ENCODE measurements at places on chromosomes 12 and 14.

- DNase-seq = no peak
Observed at GRCh38 chr14:54606631-54607133, 39.8 kb downstream of the SAMD4A start.

DNA sequence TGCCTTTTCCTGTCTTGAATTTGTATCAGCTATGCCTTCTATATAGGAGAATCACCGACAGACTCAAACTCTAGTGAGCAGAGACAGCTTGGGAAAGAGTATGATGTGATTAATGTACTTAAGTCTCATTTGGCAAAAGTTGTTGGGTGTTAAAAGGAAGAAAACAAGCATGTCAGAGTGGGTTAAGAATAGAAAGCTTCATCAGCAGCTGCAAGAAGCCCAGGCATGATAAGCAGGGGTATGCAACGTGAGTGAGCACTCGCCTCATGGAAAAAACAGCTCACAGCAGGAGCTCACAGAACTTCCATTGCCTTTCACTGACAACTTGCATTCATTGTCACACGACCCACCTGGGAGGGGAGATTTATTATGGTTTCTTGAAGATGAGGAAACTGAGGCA, 35.9 kb upstream of the WNK1 start:
- no peak for DNase-seq

GRCh38 chr12:97941686-97942354, 479.2 kb downstream of the RMST start:
- peak; percentile 44 for DNase-seq

DNA sequence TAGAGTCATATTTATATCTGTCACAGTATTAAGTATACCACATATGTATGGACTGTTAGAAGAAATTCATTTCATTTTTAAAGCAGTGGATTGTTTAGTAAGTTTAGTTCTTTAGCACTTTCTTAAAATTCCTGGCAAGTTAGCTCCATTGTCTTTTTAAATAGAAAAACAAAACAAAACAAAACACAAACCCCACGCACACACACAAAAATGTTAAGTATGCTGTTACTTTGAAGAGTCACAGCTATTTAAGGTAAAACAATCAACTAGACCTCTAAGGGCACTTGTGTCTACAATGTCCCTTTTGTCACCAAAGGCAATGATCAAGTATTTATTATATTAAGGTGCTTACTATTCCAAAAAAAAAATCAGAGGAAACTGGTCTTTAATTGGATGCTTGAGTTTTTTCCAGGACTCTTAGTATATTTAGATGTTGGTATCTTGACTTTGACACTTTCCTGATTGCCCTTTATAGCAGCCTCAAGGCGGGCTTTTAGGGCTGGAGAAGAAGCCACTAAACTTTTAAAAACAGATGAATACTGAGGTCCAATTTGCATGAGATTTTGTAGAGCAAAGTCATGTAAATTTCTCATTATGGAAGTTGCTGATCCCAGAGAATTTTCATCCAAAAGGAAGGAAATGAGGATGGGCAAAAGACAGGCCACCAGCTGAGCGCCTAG, 85.5 kb upstream of the HECTD1 start:
- DNase-seq = no peak

- peak; percentile 5 for DNase-seq
Observed at GRCh38 chr12:106031761-106032622, 106.8 kb downstream of the NUAK1 start.

DNA sequence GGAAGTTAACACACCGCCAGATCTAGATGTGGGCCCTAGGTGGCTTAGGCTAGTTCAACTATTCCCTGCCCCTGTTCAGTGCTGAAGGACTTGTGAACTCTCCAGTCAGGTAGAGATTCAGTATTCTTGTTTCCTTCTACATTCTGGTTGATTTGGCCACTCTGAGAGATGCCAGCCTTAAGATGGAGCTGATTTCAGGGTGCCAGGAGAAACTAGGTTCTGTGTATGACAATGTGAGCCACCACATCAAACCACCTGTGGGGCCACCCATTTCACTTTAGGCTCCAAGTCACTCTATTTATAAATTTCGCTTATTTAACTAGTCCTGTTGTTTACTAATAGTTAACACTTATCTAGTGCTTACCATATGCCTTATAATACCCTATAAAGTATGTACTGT, 26.0 kb downstream of the FRMD6 start:
- DNase-seq = no peak

DNA sequence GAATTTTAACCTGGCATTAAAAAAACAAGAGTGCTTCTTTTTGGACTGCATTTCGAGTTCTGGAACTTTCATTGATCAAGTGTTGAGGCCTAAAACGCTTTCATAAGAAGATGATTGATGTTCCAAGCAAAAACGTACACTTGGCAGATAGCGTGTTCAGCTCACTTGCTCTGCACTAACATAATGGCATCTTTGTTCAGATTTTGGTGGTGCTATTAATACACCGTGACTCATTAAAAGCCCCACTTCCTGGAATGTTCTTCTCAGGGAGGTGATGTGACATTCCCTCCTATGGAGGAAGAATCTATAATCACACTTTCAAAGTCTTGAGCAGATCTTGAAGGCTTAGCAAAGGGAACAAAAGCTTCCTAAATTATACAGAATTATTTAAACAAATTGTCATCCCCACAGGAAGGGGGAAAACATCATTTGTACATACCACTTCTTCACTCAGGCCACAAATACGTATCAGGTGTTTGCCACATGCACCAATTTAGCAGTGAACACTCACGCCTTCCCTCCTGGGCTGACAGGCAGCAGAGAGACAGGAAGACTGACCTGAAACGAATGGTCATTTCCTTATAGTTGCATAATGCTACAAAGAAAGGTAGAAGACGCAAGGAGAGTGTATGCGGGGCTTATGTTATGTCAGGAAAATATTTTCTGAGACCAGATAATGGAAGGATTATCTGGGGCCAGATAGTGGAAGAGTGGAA, 15.4 kb downstream of the HSP90AA1 start:
- peak; percentile 98 for DNase-seq

GRCh38 chr12:1324910-1325309, 269.5 kb downstream of the FBXL14 start:
- DNase-seq = no peak

DNA sequence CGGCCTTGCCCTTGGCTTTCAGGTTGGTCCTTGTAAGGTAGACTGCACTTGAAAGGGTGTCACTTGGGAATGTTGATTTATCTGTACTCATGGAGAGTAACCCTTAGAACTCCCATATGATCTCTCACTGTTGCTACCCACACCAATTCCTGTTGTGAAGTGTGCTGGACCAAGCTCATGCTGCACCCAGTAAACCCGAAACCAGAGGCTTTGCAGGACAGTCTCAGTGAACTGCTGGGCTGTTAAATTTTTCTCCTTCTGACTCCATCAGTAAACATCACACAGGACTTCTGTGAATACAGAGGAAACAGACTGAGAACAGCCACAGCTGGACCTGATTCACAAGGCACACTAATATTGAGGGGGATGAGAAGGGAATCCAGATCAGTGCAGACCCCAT, 783.0 kb downstream of the TMEM121 start:
- no peak for DNase-seq

- no peak for DNase-seq
Observed at GRCh38 chr14:53147208-53147607, 5.9 kb downstream of the DDHD1 start.

- no peak for DNase-seq
Observed at GRCh38 chr12:68261896-68262295, 8.5 kb upstream of the IL22 start.

- DNase-seq = no peak
Observed at GRCh38 chr12:78331181-78331580, 500.5 kb downstream of the NAV3 start.

GRCh38 chr14:50954811-50955372, 10.6 kb upstream of the PYGL start:
- DNase-seq = peak; percentile 38

GRCh38 chr14:74358176-74358829, 10.0 kb downstream of the VRTN start:
- DNase-seq = no peak

DNA sequence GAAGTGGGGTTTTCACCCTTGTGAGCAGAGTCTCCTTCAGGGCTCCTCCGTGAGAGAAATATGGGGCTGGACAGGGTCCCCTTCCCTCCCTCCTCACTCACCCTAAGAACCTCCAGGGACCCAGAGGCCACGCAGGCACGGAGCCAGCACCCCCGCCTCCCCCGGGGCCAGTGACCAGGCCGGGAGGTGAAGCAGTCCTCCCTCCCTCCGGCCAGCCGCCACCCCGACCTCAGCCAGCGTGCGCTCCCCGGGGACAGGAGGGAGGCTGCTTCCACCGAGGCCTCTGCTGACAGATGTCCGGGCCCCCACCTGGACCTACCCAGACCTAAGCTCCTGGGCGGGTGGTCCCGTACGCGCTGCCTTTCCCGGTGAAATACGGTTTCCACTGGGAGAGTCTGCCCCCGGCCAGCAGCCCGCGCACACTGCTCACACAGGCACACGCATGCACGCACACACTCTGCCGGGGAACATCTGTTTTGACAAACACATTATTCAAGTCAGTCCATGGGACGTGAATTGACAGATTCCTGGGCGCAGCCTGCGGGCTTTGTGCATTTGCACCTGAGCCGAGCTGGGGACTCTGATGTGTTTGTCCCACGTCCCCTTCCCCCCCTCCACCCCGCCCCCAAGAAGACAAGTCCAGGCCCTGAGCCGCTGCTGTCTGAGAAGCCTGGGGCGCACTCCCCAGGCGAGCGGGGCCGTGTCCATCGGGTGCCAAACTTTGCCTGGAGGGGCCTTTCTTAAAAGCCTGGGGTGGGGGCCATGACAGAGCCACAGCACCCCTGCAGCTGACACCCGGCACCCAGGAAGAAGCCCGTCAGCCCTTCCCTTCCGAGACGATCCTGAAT, 725 bp downstream of the RIMBP2 start:
- DNase-seq = peak; percentile 25

DNA sequence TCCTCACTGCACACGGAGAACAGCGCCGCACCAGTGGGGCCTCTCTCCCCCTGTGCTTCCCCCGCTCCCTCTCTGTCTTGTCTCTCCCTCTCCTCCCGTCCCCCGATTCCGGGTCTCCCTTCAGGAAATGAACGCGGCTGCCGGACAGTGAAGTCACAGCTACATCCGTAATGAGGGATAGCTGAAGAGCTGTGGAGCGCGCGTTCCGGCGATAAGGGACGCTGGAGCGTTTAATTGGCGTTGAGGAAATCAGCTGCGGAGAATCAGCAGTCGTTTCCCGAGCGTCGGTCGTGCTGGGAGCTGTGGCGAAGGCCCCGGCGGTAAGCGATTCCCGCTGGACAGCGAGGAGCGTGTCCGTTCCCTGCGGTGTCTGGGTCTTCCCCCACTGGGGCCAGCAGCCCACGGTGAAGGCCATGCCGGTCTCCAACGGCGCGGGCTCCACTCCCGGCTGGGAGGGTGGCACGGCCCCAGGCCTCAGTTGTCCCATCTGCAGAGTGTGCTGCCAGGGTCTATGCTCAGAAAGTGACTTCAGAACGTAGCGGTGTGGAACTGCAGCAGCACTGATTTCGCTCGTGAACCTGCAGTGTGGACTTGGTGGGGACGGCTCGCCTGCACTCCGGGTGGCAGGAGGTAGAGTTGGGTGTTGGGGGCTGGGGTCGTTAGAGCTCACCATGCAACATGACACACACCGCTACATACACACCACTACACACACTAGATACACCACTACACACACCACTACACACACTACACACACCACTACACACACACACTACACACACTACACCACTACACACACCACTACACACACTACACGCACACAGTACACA, 10.9 kb downstream of the NOC4L start:
- no peak for DNase-seq

DNA sequence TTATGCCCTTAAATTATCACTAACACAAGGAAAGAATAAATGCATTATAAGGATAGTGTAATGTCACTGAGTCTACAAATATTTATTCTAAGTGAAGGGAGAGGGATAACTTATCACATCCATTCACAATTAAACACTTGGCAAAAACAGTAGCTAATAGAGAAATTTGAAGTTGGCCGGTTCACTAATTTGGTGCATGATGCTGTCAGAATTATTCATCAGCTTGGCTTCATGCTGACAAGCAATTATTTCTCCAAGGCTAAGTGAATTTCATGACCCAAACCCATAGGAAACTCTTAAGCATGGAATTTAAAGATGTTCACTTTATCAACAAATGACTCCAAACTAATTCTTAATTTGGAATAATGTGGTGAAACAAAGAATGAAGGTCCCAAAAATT, 25.0 kb upstream of the NR1H4 start:
- no peak for DNase-seq

DNA sequence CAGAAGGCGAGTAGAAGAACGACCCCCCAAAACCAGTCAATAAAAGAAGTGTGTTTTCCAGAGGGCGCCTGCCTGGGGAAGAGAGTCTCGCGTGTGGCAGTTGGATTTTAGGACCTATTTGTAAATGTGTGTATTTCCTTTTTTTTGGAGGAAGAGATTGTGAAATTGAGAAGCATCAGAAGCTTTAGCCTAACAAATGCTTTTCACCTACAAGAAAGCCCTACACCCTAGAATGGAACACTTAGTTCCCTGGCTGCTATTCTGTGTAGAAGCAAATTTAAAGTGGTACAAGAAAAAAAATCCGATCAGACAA, 1.3 kb downstream of the RCOR1 start:
- DNase-seq = no peak

DNA sequence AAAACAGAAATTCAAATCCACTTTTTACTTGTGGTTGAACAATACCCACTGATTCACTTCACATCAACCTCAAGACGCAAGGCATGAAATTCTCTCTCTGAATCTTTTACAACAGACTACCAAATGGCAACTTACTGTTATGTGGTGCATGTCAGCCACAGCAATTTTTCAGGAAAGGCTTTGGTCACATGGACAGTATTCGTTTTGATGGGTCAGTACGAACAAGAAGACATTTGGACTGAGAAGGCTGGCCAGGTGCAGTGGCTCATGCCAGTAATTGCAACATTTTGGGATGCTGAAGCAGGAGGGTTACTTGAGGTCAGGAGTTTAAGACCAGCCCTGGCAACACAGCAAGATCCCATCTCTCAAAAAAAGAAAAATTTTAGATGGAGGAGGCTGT, 144.0 kb downstream of the SEC23A start:
- no peak for DNase-seq

DNA sequence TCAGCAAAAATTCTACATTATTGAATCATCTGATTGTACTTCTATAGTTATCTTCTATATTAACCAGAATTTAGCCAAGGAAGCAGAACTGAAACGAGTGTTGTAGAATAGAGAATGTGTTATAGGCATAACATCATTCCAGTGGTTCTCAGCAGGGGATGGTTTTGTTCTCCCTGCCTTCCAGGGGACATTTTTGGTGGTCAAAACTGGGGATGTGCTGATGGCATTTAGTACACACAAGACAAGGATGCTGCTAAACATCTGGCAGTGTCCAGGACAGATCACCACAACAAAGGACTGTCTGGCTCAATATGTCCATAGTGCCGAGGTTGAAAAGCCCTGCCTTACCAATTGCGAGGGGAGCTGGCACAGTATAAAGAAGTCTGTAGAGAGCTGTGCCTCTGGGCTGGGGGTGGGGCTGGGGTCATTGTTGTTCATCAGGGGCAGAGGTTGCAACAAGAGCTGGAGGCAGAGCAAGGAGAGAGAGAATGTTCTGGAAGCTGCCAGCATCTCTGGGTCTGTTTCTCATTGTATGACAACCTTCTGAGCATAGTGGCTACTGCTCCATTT, 1472.8 kb downstream of the AACS start:
- DNase-seq = no peak

GRCh38 chr14:102348376-102348775, 14.3 kb downstream of the CINP start:
- DNase-seq = no peak

- no peak for DNase-seq
Observed at GRCh38 chr12:13454991-13455777, 258.7 kb downstream of the EMP1 start.

- peak; percentile 30 for DNase-seq
Observed at GRCh38 chr12:108495054-108495453, 20.0 kb upstream of the FICD start.

- no peak for DNase-seq
Observed at GRCh38 chr12:128543971-128544370, 277.0 kb downstream of the TMEM132C start.
